ENCODE measurements at places on chromosomes 3 and 15. TPM values are rescaled to one million over a fixed set of nuclear protein-coding genes. Genes with fewer than 3 reads are reported as not detected.

MST1 gene
- 7.3 TPM for total RNA-seq

DNA sequence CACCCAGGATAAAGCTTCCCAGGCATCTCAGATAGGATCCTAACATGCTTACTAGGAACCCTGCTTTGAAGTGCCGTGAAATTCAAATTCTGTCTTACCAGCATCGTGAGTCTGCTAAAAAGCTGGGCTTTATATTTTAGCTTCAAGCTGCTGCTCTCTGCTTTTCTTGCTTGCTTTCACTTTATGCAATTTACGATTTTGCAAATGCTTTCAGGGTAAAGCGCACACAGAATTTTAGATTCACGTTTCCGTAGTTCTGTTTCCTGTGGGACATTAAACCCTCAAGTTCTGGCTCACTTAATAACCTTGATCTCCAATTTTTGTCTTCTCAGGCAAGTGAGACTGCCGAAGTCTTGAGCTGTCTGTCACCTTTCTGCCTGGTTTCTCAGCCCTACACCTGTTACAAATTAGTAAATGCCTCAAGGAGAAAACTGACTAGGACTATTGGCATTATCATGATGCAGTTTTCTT lies 170.5 kb upstream of the TGFBR2 start:
- H3K27me3 ChIP-seq, result no peaks in the 10 kb centered on the region
- peaks cover 15% of the 10 kb centered on the region for H3K4me1 ChIP-seq
- peak overlapping the region; percentile 61 for H3K4me3 ChIP-seq
- H3K36me3 ChIP-seq, result peaks cover 2% of the 10 kb centered on the region
- no peak for DNase-seq

- H3K36me3 ChIP-seq, result no peaks in the 10 kb centered on the region
- DNase-seq, result no peak
- H3K27ac ChIP-seq, result no peak overlapping the region
- no peak overlapping the region for H3K4me3 ChIP-seq
- peaks cover 5% of the 10 kb centered on the region for H3K27me3 ChIP-seq
Observed at GRCh38 chr15:77582763-77583162, 49.9 kb downstream of the LINGO1 start.

GRCh38 chr15:45346381-45346780 lies 32.0 kb downstream of the GATM start:
- H3K27ac ChIP-seq, result no peak overlapping the region
- no peak for DNase-seq
- H3K36me3 ChIP-seq, result no peaks in the 10 kb centered on the region
- peaks cover 57% of the 10 kb centered on the region for H3K27me3 ChIP-seq
- no peaks in the 10 kb centered on the region for H3K4me1 ChIP-seq

DNA sequence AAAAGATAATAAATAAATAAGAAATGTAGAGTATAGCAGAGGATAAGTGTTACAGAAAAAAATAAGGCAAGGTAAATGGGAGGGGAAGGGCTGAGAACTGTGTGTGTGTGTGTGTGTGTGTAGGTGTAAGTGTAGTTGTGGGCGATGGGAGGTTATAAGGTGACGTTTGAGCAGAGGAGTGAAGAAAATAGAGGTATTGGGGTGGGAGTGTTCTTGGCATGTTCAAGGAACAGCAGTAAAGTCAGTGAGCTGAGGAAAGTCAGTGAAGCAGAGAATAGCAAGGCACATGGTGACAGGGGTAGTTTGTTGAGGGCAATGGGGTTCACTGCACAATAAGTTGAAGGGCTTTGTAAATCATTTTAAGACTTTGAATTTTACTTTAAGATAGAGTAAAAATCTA lies 30.9 kb upstream of the ZNF148 start:
- no peak overlapping the region for H3K4me3 ChIP-seq
- no peaks in the 10 kb centered on the region for H3K36me3 ChIP-seq
- H3K27ac ChIP-seq, result no peak overlapping the region
- H3K4me1 ChIP-seq, result peaks cover 4% of the 10 kb centered on the region
- peaks cover 32% of the 10 kb centered on the region for H3K27me3 ChIP-seq
- DNase-seq, result no peak
